ENCODE measurements at places on chromosomes 3 and 15. TPM values are rescaled to one million over a fixed set of nuclear protein-coding genes. Genes with fewer than 3 reads are reported as not detected.

- no peak overlapping the region for H3K4me3 ChIP-seq
- no peaks in the 10 kb centered on the region for H3K4me1 ChIP-seq
- no peak overlapping the region for H3K27ac ChIP-seq
- no peaks in the 10 kb centered on the region for H3K36me3 ChIP-seq
- DNase-seq, result no peak
Measured at GRCh38 chr3:482479-482878, 285.9 kb downstream of the CHL1 start.

LPCAT4 gene
- total RNA-seq, result 13.5 TPM

DNA sequence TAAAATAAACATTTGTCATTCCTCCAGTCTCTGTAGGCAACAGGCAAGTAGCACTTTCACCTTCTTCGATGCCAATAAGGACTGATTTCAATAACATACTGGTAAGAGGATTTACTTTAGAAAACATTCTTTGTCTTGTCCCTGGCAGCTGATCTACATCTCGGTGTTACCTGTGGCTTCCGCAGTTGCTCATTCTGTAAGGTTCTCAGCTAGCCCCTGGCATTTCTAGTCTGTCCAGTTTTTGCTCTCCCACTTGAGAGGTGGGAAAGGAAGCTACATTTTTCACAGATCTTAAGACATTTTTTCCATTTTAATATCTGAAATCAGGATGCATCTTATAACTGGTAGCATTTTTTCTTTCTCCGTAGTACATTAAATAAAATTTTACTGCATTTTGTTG is 19.7 kb upstream of the MAP6D1 start:
- peak overlapping the region; percentile 60 for H3K27ac ChIP-seq
- H3K4me1 ChIP-seq, result peaks cover 3% of the 10 kb centered on the region
- H3K36me3 ChIP-seq, result no peaks in the 10 kb centered on the region
- DNase-seq, result no peak
- H3K4me3 ChIP-seq, result no peak overlapping the region
- H3K27me3 ChIP-seq, result no peaks in the 10 kb centered on the region

SAMD7 gene
- total RNA-seq, result not detected

DNA sequence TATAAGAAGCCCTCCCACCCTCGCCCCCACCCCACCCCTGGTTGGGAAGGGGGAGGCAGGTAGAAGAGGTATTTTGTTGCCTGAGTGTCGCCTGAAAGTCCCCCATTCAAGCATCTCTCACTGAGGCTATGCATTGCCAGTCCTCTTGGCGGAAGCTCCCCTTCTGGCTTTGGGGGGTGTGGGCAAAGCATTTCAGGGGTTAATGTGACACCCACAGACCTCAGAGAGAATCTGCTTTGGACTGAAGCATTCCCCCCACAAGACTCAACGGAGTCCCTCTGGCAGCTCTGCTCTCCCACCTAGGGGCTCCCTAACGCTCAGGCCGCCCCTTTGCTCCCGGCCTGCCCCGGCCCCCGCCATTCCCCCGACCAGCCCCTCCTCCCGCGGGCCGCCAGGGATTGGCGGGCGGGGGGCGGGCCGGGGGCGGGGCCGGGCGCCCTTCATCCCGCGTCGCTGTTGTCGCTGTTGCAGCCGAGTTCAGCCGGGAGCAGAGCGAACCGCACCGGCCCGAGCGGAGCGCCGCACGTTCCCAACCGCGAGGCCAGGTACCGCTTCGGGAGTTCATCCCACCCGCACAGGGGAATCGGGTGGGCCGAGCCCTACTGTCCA is at the start of gene SLC38A3:
Gene SLC38A3, plus strand, starts transcription at position 468 of the 609 bp plus-strand sequence. CDS start 8,929 bp downstream, outside the sequence.
- peak; percentile 72 for DNase-seq
- H3K4me1 ChIP-seq, result peaks cover 14% of the 10 kb centered on the region
- H3K27ac ChIP-seq, result peak within 1 kb of the TSS; percentile 9
- peaks cover 30% of the 10 kb centered on the region for H3K27me3 ChIP-seq

GRCh38 chr3:39130693-39131265 is 22.6 kb downstream of the CSRNP1 start:
- no peaks in the 10 kb centered on the region for H3K27me3 ChIP-seq
- no peak overlapping the region for H3K27ac ChIP-seq
- H3K4me3 ChIP-seq, result no peak overlapping the region
- peaks cover 6% of the 10 kb centered on the region for H3K4me1 ChIP-seq

RGMA gene
- 2.0 TPM for total RNA-seq

CAV3 gene
- total RNA-seq, result not detected

Data from hepatocyte (in vitro differentiated cells).